ENCODE measurements at places on chromosomes 3 and 15. TPM values are rescaled to one million over a fixed set of nuclear protein-coding genes. Genes with fewer than 3 reads are reported as not detected.

The HEMK1 gene
- total RNA-seq = 32.8 TPM

The KLHL6 gene
- total RNA-seq = 0.07 TPM

The GRIP2 gene
- 1.0 TPM for total RNA-seq

The PARP16 gene
- total RNA-seq = 17.7 TPM

The KCTD6 gene
- total RNA-seq = 10.5 TPM

The GOLGA6A gene
- 0.20 TPM for total RNA-seq

The GOLGA6B gene
- total RNA-seq = 0.18 TPM

DNA sequence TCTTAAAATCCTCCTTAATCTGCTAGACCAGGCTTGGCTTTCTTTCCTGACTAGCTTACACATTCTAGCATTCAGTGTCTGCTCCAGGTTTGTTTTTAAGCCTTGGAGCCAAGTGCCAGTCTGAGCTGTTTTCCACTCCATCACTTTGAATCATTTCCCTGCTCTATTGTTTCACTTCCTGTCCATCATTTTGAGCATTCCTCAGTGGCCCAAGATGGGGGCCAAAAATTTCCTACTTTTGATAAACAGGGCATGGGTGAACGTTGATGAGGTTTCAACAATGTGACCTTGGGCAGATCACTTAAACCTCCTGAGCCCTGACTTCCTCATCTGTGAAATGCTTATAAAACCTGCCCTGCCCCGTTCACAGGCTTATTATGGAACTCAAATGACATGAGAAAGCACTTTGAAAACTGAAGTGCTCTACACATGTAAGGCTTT, 4.4 kb downstream of the CYP19A1 start:
- DNase-seq = no peak

DNA sequence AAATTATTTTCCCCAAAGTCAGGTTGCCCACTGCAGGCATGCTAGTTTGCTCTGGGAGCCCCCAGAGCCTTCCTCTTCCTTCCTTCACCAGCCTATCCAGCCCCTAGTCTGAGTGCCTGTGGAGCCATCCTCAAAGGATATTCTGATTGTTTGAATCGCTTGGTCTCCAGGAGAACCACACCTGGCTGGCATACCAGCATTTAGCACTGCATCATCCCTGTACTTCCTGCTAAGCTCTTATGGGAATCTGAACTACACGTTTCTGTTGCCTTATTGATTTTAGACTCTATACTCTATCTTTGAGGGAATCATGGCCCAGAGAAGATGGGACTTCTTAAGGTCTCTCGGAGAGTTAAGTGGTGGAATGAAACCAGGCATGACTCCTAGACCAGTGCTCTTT, 26.3 kb downstream of the ZBTB38 start:
- no peak for DNase-seq

DNA sequence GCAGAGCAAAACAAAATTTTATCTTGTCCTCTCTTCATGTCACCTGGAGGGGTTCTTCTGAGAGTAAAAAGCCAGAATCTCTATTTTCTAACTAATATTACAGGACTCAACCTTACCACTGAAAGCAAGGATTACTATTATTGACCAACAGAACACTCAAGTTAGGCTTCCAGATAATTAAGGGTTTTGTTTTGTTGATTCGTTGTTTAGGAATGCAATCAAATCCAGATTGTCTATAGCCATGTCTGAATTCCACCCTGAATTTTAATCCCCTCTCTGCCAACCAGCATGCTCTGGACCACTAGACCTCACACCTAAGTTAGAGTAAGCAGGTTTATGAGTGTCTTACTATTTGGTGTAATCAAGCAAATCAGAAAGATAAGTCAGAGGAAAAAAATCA, 90.7 kb downstream of the PEAK1 start:
- DNase-seq = no peak

DNA sequence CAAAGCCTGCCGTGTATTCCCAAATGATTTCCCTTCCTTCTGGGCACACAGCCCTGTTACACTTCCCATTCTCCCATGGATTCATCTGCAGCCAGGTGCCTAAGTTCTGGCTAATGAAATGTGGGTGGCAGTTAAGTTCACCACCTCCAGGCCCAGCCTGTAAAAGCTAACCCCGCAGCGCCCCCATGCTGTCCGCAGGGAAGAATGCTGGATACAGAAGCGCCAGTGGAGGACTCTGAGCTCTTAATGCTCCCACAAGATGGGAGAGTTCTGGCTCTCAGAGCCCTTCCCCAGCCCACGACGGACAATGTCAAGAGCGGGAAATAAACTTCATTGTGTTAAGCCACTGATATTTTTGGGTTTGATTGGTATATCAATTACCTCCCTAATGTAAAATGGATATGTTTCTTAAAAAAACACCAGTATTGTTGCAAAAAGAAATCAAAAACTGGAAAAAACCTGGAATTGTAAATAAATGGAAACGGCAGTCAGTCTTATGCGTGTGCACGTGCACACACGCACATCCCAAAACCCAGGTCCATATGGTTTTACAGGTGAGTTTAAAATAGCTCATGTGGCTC, 37.7 kb upstream of the FGD5 start:
- no peak for DNase-seq

DNA sequence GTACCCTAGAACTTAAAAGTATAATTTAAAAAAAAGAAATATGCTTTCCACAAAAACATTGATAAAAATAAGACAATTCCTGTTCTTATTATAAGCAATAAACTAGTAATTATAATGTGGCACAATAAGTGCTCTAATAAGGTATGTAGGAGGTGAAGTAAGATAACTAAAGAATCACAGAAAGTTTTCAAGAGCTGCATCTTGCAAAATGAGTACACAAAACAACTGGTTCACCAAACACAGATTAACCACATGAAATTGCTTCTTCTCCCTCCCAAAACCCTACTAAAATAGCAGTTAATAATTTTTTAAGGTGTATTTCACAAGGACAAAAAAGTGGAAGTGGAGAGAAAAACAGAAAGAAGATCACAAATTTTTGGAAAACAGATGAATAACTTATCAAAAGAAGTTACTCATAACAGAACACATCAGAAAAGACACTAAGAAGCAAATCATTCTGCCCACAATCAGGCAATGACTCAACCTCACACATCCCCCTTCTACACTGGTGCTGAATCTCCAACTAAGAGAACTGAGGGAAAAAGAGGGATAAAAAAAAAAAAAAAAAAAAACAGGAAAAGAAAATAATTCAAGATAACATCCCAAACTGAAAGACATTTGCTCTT, 64.2 kb downstream of the TBC1D5 start:
- DNase-seq = no peak

- no peak for DNase-seq
Observed at GRCh38 chr3:119401503-119402440, 61.6 kb downstream of the TMEM39A start.

GRCh38 chr15:48721061-48721810, 75.7 kb upstream of the FBN1 start:
- DNase-seq = no peak

DNA sequence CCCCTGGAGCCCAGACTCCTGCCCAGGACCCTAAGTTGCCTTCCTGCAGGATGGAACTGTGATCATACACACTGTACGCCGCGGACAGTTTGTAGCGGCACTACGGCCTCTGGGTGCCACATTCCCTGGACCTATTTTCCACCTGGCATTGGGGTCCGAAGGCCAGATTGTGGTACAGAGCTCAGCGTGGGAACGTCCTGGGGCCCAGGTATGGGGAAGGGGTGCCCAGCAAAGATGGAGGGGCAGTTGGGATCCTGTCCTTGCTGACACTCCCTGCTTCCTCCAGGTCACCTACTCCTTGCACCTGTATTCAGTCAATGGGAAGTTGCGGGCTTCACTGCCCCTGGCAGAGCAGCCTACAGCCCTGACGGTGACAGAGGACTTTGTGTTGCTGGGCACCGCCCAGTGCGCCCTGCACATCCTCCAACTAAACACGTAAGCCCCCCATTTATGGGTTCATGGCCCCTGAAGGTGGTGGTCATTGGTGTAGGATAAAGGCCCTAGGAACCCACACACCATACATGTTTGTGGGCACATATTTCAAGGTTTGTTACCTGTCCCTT, 28.8 kb downstream of the NBEAL2 start:
- no peak for DNase-seq

DNA sequence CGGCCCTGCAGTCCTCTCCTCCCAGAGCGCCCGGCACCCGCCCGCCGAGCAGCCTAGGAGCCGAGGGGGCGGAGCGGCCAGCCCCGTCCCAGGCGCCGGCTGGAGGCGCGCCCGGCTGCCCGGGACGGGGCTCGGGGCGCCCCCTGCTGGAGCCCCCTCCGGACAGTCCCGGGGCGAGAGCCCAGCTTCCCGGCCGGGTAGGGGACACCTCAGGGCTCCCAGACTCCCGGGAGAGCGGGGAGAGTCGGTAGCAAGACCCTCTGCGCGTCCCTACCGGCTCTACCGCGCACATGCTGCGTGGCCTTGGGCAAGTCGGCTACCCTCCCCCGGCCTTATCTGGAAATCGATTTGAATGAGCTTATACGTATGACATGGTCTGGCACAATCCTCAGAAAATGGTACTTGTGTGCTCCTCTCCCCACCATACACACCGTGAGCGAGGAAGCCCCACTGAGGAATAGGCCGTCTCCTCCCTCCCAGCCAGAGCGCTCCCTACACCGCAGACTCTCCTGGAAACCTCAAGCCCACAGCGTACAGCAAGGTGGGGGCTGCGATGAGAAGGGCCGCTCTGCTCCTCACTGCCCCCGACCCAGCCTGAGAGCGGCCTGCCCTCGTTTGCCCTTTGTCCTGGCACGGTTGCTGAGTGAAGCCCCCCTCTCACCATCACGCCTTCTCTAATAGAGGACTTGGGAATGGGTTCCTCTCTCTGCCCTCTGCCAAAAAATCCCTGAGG, at the start of gene DAPK2:
Gene DAPK2 (minus strand): TSS at position 65 of the 733 bp plus-strand sequence. CDS start 6,224 bp downstream, outside the sequence.
- DNase-seq = peak; percentile 73

DNA sequence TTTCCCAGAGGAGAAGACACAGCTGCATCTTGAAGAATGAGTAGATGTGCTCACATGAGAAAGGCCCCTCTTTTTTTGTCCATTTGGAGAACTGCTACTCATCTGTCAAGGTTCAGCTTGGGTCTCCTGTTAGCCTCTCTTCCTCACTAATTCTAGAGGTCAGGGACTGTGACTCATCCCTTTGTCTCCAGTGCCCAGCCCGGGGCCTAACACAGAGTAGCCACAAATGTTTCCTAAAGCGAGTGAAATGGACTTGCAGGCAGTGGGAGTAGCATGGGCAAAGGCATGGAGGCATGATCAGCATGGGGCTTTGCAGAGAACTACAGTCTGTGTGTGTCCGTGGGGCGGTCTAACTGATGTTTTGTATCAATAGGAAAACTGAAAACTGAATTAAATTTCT, 33.9 kb upstream of the MRPS22 start:
- DNase-seq = no peak

GRCh38 chr3:126746395-126747177, 42.5 kb downstream of the CHCHD6 start:
- DNase-seq = no peak

DNA sequence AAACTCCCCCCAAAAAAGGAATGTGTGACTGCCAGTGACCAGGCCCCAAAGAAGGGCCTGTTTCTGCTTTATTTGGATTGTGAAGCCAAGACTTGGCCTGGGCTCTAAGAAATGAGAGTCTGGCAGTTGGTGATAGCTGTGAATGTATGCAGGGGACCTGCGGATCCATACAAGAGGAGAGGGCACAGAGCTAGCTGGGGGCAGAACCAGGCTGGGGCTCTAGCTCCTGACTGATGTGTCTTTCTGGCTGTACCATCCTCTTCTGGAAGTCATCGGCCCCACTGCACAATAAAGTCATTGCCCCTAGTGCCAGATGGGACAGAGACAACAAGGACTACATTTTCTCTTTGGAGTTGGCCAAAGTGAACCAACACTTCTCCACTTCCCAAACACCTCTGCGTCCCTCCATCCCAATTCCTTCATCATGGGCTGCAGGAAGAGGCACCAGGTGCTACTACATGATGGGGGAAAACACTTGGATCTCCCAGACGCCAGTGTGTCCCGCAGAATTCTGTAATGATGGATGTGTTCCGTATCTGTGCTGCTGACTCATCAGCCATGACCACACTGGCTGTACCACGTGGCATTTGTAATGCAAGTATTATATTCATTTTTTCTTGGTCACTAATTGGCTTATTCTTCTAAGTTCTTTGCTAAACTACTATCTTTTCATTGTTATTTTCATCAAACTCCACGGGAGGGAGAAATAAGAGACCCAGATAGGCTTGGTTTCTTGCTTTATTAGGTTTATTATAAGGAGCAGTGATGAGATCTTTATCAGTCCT, 1.7 kb upstream of the PLA2G4F start:
- DNase-seq = no peak

- no peak for DNase-seq
Observed at GRCh38 chr3:64870876-64871646, 183.3 kb upstream of the ADAMTS9 start.

GRCh38 chr3:10683106-10683505, 132.9 kb upstream of the SLC6A11 start:
- DNase-seq = no peak

DNA sequence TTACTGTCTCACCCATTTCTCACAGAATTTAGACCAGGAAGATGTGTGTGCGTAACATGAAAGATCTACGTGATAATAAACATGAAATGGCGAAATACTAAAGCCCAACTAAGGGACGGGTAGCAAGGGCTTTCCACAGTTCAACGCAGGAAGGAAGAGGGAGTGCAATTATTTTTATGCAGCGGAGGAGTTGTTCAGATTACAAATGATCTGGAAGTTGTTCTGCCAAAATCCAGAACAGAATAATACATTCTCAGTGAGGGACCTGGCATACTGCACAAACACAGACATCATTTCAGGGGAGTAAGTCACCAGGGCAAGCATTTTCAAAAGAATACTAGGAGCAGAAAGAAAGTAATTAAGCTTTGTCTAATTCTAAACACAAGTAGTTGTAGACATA, 133.6 kb upstream of the RAP2B start:
- no peak for DNase-seq

DNA sequence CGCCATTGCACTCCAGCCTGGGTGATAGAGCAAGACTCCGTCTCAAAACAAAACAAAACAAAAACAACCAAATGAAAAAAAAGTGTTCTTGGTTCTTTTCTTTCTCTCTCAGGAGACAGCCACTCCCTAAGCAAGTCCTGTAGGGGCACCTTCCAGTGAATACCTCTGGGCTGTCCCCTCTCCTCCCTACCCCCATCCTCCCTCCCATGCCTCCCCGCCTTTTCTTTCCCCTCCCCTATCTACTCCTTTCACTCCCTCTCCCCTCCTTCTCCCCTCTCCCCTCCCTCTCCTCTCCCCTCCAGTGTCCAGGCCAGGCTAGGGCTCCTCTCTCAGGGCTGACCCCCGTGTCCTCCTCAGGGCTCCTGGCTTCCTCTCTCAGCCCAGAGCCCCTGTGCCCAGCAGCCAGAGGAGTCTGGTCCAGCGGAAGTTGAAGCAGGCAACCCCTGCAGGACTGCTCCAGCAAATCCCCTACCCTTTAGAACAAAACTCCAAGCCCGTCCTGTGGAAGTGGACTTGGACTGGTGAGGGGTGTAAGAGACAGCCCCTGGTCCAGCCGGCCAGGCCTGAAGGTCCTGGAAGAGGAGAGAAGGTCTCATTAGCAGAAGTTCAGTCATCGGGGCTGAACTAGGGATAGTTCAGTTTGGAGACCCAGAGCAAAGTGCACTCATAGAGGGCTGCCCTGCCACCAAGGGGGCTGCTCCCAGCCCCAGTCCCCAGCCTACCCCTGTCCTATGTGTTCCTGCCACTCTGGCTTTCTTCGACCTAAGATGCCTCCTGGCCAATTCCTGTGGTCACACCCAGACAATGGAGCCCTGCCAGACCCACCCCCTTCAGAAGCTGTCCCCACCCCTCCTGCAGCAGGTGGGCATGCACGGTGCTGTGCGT, 79.8 kb upstream of the IQSEC1 start:
- no peak for DNase-seq

- no peak for DNase-seq
Observed at GRCh38 chr3:100093831-100094230, 20.5 kb downstream of the FILIP1L start.
